ENCODE measurements at places on chromosomes 5 and 9. TPM values are rescaled to one million over a fixed set of nuclear protein-coding genes. Genes with fewer than 3 reads are reported as not detected.

GRCh38 chr9:91488341-91488740 is 64.7 kb upstream of the NFIL3 start:
- DNase-seq = no peak

GRCh38 chr9:109926421-109926869 is 146.4 kb downstream of the PALM2AKAP2 start:
- DNase-seq = no peak

NEUROG1 gene
- not detected for polyA plus RNA-seq

DNA sequence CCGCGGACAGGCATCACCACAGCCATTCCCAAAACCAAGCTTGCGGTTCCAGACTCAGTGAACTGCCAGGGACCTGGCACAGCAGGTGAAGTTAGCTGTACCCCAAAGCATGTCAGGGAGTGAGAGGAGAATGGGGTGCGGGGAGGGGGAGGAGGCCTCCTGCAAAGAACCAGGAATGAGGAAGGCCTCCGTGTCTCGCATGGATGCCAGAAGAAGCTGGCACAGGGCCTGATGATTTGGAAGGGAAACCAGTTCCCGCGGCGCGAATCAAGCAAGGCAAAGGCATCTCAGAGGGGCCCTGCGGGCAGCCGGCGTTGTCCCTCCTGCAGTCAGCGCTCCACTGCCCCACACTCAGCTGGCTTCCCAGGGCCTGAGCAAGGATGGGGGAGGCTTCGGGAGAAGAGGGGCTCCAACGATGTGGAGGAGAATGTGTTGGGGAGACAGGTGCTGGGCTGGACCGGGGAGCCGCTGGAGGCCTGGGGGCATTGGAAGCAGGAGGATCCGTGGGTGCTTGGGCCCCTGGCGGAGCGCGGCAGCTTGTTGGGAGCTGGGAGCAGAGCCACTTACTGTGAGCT is 14.6 kb downstream of the SLC9A3 start:
- no peak for DNase-seq

DNA sequence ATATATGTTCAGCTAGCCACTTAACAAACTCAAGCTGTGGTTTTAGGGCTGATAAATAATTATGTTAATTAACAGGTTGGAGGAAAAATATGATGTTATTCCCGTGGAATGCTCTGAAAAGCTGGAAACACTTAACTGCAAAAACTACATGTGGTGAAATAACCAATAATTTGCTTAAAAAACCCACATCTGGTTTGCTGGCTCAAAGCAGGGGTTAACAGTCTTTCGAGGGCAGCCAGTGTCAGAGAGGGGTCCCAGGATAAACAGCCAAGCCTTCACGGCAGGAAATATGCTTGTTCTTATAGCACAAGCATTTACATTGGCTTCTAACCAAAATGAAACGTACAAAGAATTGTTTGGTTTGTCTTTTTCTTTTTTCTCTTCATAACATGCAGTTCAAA is 254.0 kb upstream of the GAS1 start:
- DNase-seq = peak; percentile 68

- DNase-seq = no peak
Observed at GRCh38 chr9:122819326-122819725, 9.1 kb downstream of the PDCL start.

GPX3 gene
- polyA plus RNA-seq = 45.0 TPM

Measured in forelimb muscle (tissue), 1 donor.